CD4-positive, alpha-beta T cell (primary cell): ENCODE measurements at places on chromosomes 3 and 15.
A peak's percentile ranks its signal among the peaks of the same experiment; 100 is the strongest.

GRCh38 chr15:80776420-80777045, 2.6 kb upstream of the CEMIP start:
- no peaks in the 10 kb centered on the region for H3K36me3 ChIP-seq
- H3K4me1 ChIP-seq: peaks cover 16% of the 10 kb centered on the region
- peaks cover 31% of the 10 kb centered on the region for H3K27me3 ChIP-seq
- DNase-seq: peak; percentile 67

DNA sequence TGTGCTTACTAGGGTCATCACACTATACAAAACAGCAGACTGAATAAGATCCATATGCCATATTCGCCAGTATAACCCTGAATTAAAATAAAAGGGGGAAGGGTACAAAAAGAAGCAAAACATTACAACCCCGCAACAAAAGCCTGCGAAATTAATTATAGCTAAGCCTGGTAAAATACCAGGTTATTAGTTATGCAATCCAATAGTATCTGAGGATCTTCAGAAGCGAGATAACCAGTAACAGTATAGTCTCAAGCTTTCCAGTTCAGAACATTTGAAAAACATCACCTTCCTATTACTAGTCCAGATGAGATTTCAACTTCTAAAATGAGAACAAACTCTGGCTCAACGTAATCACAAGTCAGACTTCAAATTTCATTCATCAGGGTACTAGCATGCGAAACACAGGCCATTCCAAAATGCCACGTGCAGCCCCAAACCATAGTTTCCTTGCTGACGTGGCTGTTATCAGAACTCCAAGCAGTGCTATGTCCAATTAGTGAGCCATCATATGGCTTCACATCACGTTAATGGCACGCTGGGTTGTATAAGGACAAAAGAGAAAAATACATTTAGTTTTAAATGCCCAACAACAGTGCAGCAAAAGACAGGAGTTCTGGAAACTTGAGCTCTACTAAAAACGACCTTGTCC, 1.1 kb downstream of the SSR3 start:
- no peak overlapping the region for H3K27ac ChIP-seq
- H3K27me3 ChIP-seq: no peaks in the 10 kb centered on the region
- peak overlapping the region; percentile 65 for H3K4me3 ChIP-seq
- no peak for DNase-seq

DNA sequence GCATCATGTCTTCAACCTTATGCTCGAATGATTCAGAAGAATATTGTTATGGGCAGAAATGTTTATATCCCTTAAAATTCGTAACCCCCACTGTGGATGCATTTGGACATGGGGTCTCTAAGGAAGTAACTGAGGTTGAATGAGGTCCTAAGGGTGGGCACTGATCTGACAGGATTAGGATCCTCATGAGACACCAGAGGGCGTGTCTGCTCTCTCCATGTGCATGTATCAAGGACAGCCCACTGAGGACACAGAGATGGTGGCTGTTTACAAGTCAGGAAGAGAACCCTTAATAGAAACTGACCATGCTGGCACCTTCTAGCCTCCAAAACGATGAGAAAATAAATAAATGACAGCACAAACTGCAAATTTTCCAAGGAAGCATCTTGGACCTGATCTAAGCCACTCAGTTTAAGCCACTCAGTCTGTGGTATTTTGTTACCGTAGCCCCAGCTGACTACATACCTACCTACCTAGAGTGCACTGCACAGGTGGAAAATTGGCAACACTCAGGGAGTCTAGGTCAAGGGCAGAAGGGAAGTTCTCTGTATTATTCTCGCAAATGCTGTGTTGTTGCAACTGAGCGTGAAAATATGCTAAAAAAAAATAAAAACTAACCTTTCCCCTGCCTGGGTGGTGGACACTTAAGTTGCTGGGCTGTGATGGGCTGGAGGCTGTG, 126.6 kb downstream of the TJP1 start:
- H3K36me3 ChIP-seq: no peaks in the 10 kb centered on the region
- no peaks in the 10 kb centered on the region for H3K4me1 ChIP-seq
- no peak for DNase-seq
- no peak overlapping the region for H3K27ac ChIP-seq
- H3K27me3 ChIP-seq: no peaks in the 10 kb centered on the region
- no peak overlapping the region for H3K4me3 ChIP-seq

- no peaks in the 10 kb centered on the region for H3K4me1 ChIP-seq
- H3K4me3 ChIP-seq: no peak overlapping the region
- no peaks in the 10 kb centered on the region for H3K36me3 ChIP-seq
- H3K27me3 ChIP-seq: no peaks in the 10 kb centered on the region
- no peak for DNase-seq
Measured at GRCh38 chr3:105495021-105495420, 128.3 kb downstream of the ALCAM start.

GRCh38 chr3:184788751-184789150, 23.2 kb upstream of the VPS8 start:
- peaks cover 20% of the 10 kb centered on the region for H3K4me1 ChIP-seq
- H3K27me3 ChIP-seq: no peaks in the 10 kb centered on the region
- no peak overlapping the region for H3K27ac ChIP-seq
- no peaks in the 10 kb centered on the region for H3K36me3 ChIP-seq

GRCh38 chr3:134761213-134761612, 33.8 kb upstream of the EPHB1 start:
- no peaks in the 10 kb centered on the region for H3K27me3 ChIP-seq
- H3K27ac ChIP-seq: no peak overlapping the region
- H3K36me3 ChIP-seq: no peaks in the 10 kb centered on the region
- DNase-seq: no peak

GRCh38 chr3:138455801-138456716, 21.6 kb downstream of the ESYT3 start:
- H3K4me1 ChIP-seq: no peaks in the 10 kb centered on the region
- H3K4me3 ChIP-seq: no peak overlapping the region

DNA sequence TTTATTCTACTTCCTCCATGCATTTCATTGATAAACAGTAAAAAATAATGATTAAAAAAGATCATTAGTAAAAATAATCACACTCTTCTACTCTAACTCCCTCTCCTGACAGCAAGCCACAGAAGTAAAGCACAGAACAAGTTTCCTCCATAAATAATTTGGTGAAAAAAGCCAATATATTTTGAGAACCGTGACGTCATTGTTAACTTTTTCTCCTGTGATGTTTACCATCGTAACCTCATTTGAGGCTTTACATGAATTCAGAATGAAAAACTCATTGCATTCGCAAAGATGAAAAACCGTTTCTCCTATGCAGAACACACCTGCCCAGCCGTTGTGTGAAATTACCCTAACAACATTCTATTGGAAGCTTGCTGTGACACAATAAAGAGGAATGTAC, 120.7 kb downstream of the NSUN3 start:
- no peak for DNase-seq
- no peaks in the 10 kb centered on the region for H3K36me3 ChIP-seq
- no peak overlapping the region for H3K27ac ChIP-seq
- H3K4me1 ChIP-seq: no peaks in the 10 kb centered on the region
- H3K27me3 ChIP-seq: no peaks in the 10 kb centered on the region
- H3K4me3 ChIP-seq: no peak overlapping the region

DNA sequence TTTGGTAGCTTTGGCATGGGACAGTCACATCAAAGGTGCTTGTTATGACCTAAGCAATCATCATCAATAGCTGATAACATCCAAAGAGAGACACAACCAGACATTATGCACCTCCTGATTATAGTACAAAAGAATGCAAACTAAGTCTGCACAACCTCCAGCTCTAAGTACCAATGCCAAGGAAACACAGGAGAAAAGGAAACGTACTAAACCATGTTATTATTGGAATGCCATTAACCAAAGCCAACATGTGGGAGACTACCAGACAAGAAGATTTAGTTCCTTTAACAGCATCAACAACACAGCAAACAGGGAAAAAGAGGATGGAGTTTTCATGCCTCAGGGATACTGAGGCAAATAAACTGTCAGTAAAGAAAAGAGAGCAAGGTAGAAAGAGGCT, 61.4 kb downstream of the CD47 start:
- no peaks in the 10 kb centered on the region for H3K4me1 ChIP-seq
- no peak overlapping the region for H3K4me3 ChIP-seq
- peaks cover 12% of the 10 kb centered on the region for H3K36me3 ChIP-seq

DNA sequence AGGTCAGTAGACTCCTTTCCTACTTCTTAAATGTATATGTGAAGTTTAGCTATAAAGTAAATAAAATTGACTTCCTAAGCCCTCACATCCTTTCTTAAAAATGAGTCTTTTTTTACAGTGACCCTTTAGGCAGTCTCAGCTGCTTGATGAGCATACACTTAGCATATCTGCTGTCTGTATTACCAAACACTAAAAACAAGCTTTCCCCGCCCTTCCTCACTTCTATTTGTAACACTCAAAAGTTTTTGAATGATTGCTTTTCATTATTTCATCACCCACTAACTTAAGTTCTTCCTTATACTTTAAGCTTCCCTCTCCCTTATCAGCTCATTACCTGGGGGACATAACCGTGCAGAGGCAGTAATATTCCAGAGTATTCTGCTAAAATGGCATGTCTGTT, 89.4 kb downstream of the PLOD2 start:
- no peak for DNase-seq
- H3K4me1 ChIP-seq: no peaks in the 10 kb centered on the region

- no peak overlapping the region for H3K27ac ChIP-seq
- DNase-seq: no peak
- H3K4me3 ChIP-seq: no peak overlapping the region
- no peaks in the 10 kb centered on the region for H3K4me1 ChIP-seq
- H3K36me3 ChIP-seq: no peaks in the 10 kb centered on the region
Measured at GRCh38 chr15:69896606-69897005, 201.1 kb downstream of the TLE3 start.

GRCh38 chr15:44173813-44174212, 21.3 kb downstream of the FRMD5 start:
- no peak overlapping the region for H3K27ac ChIP-seq
- no peaks in the 10 kb centered on the region for H3K4me1 ChIP-seq
- H3K4me3 ChIP-seq: no peak overlapping the region
- no peaks in the 10 kb centered on the region for H3K36me3 ChIP-seq
- peaks cover 17% of the 10 kb centered on the region for H3K27me3 ChIP-seq

GRCh38 chr3:71984843-71985613, 200.1 kb upstream of the PROK2 start:
- H3K27ac ChIP-seq: no peak overlapping the region
- no peak overlapping the region for H3K4me3 ChIP-seq
- H3K36me3 ChIP-seq: no peaks in the 10 kb centered on the region
- H3K4me1 ChIP-seq: peaks cover 8% of the 10 kb centered on the region
- H3K27me3 ChIP-seq: no peaks in the 10 kb centered on the region
- no peak for DNase-seq

- DNase-seq: no peak
- H3K36me3 ChIP-seq: no peaks in the 10 kb centered on the region
- H3K4me3 ChIP-seq: no peak overlapping the region
- peak overlapping the region; percentile 85 for H3K27ac ChIP-seq
Measured at GRCh38 chr15:41891946-41892345, 1.9 kb downstream of the SPTBN5 start.

GRCh38 chr15:96560246-96560895, 229.9 kb downstream of the NR2F2 start:
- no peaks in the 10 kb centered on the region for H3K36me3 ChIP-seq
- no peaks in the 10 kb centered on the region for H3K27me3 ChIP-seq
- DNase-seq: no peak
- no peaks in the 10 kb centered on the region for H3K4me1 ChIP-seq
- H3K4me3 ChIP-seq: no peak overlapping the region
- no peak overlapping the region for H3K27ac ChIP-seq
